ENCODE measurements at places on chromosomes 5 and 9.
A peak's percentile ranks its signal among the peaks of the same experiment; 100 is the strongest.

GRCh38 chr5:178206166-178207101 is 2.1 kb downstream of the HNRNPAB start:
- no peak for DNase-seq

DNA sequence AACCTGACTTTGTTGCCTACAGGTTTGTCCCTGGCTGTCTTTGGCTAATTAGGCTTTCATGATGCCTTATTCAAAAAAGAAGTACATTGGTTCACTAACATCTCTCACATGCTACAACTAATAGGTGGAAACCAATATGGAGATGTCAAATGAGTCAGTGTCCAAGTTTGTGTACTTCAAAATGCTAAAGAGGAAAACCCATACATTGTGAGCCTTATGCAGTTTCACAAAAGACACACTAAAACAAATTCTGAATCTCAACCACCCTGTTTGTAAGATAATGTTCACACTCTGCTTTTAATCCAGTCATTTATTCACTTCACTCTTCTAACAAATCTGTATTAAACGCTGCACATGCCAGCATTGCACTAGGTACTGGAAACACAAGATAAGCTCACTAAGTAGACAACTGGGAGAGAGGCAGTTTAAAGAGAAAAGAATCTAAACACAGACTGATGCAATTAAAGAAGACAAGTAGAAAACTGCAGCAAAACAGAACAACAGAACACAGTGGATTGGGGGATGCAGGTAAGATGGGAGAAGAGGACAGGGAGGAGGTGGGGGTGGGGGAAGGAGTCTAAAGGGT is 104.1 kb downstream of the DROSHA start:
- DNase-seq, result no peak

- no peak for DNase-seq
These were observed 11.1 kb downstream of the MED27 start for GRCh38 chr9:132068605-132069004.

- DNase-seq, result no peak
These were observed 1.9 kb downstream of the GCNT4 start for GRCh38 chr5:75050415-75050814.

DNA sequence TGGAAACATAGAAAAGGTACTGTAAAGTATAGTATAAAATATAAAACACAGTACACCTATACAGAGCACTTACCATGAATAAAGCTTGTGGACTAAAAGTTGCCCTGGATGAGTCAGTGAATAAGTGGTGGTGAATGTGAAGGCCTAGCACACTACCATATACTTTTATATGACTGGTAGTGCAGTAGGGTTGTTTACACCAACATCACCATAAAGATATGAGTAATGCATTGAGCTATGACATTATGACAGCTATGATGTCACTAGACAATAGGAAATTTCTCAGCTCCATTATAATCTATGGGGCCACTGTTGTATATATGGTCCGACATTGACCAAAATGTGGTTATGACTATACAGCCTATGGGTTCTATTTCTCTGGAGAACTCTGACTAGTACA is 291.8 kb upstream of the ACTBL2 start:
- no peak for DNase-seq

DNA sequence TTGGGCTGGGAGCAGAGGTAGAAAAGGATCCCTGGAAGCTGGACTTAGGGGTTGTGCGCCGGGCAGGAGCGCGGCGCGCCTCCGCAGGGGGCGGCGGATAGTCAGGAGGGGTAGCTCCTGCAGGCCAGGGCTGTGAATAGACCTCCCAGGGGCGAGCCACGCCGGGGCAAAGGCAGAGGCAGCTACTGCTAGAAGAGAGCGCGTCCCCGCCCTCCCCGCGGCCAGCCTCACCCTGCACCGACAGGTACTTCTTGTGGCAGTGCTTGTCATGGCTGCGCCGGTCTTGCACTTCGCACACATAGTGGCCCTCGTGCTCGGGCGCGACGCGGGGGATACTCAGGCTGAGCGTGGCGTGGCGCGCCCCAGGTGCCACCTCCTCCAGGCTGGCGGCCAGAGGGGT is 28.1 kb downstream of the FLT4 start:
- no peak for DNase-seq

DNA sequence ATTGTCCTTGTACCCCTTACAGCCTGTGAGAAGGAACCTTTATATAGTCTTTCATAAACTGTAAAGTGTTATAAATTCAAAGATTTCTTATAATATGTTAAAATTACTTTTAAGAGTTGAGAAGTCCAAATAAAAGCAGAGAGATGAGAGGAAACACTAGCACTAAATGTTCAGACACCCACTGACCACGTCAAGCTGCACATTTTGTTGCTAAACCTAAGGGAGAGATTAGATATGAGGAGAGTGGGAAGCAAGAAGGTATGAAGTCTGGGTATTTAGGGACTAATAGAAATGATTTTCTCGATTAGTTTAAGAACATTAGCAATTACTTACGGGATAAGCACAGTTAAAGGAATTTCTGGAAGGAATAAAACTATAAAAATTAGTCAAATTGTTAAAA is 506.9 kb downstream of the RAB3C start:
- no peak for DNase-seq

- no peak for DNase-seq
These were observed 106.4 kb upstream of the DHFR start for GRCh38 chr5:80761176-80761575.

GRCh38 chr5:103894882-103895281 is 332.3 kb upstream of the NUDT12 start:
- no peak for DNase-seq

GRCh38 chr9:108885643-108886348 is 23.7 kb downstream of the ACTL7A start:
- DNase-seq, result no peak

DNA sequence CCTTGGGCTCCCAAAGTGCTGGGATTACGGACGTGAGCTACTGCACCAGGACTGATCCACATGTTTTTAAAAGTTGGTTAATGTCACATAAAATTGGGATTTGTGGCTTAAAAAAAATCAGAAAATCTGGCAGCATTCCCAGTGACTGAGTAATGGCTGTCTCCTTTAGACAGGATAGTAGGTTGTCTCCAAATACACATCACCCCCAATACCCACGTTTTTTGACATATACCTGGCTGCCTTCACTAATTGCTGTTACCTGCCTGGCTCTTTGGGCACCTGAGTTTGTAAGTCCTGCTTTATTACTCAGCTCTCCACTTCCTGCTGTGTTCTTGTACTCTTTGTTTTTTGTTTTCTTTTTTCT is 84.8 kb downstream of the KDM4C start:
- DNase-seq, result no peak

- no peak for DNase-seq
These were observed 21.1 kb upstream of the CYSTM1 start for GRCh38 chr5:140153905-140154304.

DNA sequence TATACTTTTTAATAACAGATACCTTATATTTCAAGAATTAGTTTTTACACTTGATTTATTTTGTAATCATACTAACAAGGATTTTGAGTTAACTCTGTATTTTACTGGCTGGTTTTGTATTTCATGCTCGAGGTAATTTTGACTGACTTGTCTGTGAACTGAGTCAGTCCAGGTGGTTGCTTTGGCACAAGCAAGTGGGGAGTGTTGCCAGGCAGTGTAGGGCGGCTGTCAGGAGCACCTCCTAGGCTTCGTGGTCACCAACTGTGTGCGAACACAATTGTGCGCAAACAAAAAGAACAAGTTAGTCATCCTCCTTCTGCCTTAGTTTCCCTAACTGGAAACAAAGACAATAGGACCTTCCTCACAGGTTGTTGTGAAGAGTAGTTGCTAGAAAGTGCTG is 286.3 kb downstream of the ADGRV1 start:
- no peak for DNase-seq

DNA sequence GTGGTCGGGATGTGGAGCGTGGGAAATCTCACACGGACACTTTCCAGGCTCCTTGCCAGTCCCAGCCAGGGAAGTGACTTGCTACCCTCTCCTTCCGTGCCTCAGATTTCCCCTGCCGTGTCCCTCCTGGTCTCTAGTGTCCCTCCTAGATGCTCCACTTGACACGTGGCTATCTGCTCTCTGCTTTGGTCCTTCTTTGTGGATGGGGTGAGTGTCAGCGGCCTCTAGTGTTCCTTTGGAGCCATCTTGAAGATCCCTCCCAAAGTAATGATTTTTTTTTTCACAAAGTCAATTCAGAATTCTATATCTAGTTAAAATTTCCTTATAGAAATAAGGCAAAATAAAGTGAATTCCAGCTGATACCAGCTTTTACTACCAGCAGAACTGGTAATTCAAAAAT is 117.7 kb downstream of the MRPL36 start:
- no peak for DNase-seq

GRCh38 chr5:40485021-40485998 is 194.4 kb upstream of the PTGER4 start:
- DNase-seq, result no peak

DNA sequence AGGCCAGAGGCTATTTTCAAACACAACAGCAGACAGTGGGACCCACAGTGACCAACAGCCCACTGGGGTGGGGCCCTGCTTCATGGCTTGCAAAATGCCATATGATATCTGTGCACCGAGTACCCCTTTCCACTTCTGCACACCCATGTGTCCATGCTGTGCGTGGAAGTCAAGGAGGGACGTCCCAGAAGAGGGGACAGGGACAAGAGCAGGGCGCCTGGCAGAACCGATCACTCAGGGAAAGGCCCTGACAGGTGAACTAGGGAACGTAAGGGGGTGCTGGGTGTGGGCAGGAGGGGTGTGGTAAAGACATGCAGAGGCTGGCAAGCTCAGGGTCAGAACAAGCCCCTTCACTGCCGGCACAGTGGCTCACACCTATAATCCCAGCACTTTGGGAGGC is 7.6 kb upstream of the TTLL11 start:
- DNase-seq, result no peak

DNA sequence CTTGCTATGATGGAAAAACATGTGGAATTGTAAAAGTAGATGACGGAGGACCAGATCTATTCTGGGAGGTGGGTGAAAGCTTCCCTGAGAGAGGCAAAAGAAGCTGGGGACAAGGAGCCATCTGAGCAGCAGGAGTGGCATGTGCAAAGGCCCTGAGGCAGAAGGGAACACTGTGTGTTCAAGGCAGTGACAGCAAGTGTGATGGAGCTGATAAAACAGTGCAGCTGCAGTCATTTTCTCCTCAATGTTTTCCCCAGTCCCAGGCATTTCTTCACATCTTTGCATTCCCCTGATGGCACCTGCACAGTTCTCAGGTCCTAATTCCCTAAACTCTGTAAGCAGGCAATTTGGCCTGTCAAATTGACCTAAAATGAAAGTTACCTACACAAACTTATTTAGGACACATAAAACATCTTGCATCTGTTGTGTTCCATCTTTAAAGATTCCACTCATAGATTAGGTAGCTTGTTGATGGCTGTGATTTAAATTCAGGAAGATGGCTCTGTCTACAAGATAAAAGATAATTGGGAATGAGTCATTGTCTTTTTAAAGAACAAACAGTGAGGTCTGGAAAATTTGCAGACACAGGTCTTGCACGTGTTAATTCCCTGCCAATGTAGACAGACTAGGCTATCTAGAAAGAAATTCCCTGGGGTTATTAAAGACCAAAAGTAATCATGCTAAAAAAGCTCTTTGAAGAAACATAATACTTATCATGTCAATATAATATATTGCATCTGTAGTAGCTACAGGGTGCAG is 289.6 kb upstream of the SGCD start:
- no peak for DNase-seq

GRCh38 chr9:70390933-70391341 is 23.5 kb downstream of the KLF9 start:
- DNase-seq, result no peak

- no peak for DNase-seq
These were observed 149.6 kb upstream of the ATP10B start for GRCh38 chr5:161001604-161002003.

DNA sequence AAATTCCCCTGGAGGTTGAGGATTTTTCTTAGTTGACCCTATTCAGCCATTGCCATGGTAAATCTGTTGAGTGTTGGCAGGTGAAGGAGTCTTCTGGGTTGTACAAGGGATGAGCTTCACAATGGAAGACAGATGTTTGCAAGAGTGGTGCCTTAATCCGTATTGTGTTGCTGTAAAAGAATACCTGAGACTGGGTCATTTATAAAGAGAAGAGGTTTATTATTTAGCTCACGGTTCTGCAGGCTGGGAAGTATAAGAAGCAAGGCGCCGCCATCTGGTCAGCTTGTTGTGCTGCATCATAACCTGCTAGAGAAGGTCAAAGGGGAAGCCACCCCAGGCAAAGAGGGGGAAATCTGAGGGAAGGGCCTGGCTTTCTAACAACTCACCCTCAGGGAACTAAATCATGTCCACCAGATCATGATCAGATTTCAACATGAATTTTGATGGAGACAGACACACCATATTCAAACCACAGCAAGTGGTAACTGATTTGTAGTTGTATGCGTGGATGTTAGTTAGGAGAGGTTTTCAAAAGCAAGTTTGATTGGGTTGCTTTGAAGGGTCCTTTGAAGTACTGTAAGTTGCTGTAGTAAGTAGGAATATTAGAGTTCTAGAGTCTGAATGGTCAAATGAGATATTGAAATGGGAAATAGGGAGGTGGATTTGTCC is 2.5 kb downstream of the TNPO1 start:
- DNase-seq, result peak; percentile 55

DNA sequence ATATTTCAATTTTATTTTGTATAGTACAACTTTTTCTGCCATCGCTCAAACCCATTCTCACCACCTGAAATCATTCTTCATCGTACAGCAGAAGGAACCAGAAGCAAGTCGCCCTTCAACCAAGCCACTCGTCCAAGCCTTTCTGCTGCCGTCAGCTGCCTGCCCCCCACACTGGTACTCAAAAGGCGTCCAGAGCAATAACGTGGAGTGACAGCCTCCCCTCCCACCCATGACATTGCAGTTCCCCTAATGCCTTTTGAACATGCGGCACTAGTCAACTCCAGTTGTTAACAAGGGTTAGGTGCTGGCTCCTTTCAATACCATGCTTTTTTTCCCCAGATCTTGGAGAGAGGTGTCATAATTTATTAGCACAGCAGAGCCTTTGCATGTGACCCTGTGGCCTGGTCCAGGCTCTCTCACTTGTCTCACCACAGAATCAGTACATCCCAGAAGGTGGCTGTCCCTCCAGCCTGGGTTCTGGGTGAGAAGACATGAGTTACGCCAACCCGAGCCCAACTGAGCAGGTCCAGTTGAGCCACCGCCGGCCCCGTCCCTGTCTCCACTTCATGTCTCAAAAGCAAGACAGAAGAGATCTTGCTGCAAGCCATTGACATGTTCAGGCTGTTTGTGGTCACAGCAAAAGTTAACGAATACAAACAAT is 20.4 kb upstream of the MED10 start:
- no peak for DNase-seq

DNA sequence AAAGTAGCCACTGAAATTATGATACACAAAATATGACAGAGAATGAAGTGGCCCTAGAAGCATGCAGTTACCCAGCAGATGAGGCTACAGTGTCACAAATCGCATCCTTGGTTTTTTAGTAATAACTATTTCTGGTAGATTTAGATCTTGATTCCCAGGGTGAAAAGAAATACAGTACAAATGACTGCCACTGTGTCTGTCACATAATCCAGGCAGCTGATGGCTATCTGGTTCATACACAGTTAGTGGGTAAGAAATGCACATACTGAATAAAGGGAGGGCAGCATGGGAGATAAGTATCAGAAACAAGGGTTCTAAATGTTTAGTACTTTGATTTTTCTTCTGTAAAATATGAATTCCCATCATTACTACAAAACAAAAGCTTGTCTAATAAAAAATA is 41.5 kb downstream of the POC5 start:
- DNase-seq, result no peak

Measured in NCI-H1694 (cell line).